ENCODE measurements at places on chromosomes 16 and 17.

DNA sequence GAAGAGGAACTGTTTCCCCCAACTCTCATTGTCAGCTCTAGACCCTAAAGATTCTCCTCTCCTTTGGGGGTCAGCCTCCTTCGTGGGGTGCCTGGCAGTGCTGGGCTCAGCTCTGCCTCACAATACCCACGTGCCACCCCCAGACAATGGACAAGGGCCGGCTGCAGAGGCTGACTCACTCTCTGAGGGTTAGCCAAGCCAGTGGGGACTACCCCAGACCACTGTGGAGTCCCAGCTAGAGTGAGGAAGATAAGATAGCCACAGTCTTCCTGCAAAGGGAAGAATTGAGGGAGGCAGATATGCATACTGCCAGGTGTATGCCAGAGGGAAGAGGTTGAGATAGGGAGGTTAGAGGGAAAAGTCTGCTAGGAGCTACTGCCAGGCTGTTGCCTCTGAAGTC lies 13.5 kb upstream of the MTMR4 start:
- DNase-seq = no peak

- no peak for DNase-seq
These were observed 597.7 kb downstream of the TMEM114 start for GRCh38 chr16:7992616-7993015.

DNA sequence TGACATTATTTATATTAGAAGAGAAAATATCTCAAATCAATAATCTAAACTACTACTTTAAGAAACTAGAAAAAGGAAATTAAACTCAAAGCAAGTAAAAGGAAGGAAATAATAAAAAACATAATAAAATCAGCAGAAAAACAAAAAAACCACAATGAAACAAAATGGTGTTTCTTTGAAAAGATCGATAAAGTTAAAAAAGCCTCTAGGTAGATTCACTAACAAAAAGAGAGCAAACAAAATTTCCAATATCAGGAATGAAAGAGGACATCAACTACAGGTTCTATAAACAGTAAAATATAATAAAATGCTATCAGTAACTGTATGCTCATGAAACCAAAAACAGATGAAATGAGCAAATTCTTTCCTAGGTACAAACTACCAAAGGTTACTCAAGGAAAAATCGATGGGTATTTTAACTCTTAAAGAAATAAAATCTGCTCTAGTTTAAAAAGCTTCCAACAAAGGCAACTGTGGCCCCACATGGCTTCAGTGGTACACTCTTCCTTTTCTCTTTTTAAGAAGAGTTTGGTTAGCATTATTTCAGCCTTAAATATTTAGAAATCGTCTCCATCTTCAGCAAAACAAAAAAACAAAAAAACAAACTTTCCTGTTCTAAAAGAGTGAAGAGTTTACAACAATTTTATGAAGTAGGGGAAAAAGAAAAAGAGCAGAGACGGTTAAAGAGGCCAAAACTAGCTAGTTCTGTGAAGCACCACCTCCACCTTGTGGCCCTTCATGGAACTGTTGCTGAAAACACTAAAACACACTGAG lies 102.2 kb downstream of the TRIM37 start:
- peak; percentile 6 for DNase-seq

GRCh38 chr16:1729445-1729844 lies 23.4 kb downstream of the MAPK8IP3 start:
- DNase-seq = no peak

DNA sequence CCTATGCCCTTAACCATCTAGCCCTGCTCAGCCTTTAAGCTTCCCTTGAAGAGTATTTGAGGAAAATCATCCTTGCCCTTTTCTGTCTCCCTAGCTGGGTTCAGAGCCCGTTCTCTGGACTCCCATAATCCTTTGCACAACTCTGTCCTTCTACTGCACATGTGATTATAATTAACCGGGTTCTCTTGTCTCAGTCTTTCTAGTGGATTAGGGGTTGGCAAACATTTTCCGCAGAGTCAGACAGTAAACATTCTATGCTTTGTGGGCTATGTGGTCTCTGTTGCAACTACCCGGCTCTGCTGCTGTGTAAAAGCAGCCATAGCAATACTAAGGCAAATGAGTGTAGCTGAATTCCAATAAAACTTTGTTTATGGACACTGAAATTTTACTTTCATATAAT lies 80.0 kb downstream of the CDRT15 start:
- DNase-seq = no peak

DNA sequence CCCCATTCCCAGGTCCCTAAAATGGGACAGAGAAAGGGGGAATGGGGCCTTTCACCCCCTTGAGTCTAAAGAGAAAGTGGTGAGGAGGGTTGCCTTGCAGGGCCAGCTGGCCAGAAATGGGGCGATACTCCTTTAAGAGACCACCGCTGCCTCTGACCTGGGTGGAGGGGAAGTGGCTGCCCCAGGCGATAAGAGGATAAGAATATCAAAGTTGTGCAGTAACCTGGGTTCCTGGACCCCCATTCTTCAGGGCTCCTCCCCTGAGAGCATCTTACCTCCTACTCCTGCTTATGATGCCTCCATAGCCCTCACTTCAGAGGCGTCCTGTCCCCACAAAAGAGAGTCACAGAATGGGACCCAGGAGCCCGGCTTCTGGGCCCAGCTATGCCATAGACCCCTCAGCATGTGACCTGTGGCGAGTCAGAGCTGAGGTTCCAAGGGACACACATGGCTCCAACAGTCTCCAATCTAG lies 5.2 kb upstream of the TSPOAP1 start:
- no peak for DNase-seq

DNA sequence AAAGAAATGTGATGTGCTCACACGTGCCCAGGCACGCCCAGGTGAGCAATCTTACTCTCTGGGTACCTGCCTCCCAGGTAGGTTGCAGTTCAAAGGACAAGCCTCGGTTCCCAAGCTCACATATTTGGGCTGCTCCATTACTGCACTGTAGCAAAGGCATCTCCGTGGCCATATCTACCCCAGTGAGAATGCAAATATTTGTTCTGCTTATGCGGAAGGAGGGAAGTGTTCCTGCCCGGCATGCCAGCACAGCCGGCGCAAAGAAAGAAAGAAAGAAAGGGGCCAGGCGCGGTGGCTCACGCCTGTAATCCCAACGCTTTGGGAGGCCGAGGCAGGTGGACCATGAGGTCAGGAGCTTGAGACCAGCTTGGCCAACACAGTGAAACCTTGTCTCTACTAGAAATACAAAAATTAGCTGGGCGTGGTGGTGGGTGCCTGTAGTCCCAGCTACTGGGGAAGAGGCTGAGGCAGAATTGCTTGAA lies 30.7 kb downstream of the SLC43A2 start:
- no peak for DNase-seq

GRCh38 chr17:28500712-28501379 lies 5.3 kb upstream of the FOXN1 start:
- DNase-seq = no peak

DNA sequence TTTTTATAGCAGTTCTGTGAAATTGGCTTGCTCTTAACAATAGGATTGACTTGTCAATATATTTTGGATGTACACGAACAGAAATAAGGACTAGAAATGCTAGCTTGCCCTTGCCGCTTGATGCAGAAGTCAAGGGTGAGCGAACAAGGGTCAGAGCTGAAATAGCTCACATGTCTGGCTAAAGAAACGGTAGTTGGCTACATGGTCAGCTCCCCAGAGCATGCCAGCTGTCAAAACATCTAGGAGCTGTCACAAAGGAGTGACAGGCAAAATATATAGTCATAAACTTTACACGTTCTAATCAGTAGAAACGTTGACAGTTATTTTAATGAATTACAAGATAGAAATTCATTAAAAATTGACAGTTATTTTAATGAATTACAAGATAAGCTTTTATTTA lies 2.9 kb upstream of the MEIOB start:
- no peak for DNase-seq

DNA sequence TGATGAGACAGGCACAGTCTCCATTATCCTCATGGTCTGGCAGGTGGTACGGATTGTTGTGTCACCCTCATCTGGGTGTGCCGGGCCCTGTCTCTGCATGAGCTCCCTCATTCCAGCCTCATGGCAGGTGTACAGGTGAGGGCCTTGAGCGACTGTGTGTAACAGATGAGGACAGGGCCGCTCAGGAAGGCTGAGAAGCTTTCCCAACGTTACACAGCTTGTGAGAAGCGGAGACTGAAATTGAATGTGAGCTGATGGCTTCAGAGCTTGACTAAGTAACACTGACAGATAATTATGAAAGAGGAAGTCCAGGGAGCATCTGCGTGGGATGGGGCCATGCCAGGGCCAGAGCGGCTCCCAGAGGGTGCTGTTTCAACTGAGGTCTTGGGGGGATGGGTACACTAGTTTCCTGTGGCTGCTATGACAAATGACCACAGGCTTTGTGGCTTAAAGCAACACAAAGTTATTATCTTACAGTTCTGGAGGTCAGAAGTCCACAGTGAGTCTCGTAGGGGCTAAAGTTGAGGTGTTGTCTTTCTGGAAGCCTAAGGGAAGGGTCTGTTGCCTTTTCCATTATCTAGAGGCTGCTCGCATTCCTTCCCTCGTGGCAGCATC lies 36.7 kb downstream of the CMIP start:
- DNase-seq = no peak

DNA sequence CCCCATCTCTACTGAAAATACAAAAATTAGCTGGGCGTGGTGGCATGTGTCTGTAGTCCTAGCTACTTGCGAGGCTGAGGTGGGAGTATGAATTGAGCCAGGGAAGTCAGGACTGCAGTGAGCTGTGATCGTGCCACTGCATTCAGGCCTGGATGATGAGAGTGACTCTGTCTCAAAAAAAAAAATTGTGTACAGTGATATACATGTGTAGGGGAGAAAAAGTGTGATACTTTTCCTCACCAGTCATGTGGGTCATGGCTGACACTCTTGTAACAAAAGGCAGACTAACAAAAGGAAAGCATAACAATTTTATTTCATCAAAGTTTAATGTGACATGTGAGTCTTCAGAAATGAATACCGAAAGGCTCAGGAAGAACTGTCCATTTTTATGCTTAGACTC lies 2.0 kb upstream of the ABCC12 start:
- no peak for DNase-seq

- DNase-seq = no peak
These were observed 22.2 kb upstream of the CDH15 start for GRCh38 chr16:89149386-89149785.

DNA sequence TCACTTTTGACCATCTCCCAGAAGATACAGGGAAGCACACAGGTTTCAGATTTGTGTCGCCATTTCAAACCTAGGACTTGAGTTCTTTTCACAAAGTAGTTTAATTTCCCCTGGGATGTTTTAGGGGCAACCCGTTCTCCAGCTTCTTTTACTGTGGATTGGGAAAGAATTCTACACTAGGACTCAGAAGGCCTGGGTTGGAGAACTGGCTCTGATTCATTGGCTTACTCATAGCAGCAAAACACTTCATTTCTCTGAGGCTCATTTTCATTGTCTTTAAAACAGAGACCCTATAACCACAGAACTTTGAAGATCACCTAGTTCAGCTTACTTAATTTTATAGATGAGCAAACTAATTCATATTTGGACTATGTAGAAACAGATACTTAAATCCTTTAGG lies 175.9 kb upstream of the SALL1 start:
- no peak for DNase-seq

DNA sequence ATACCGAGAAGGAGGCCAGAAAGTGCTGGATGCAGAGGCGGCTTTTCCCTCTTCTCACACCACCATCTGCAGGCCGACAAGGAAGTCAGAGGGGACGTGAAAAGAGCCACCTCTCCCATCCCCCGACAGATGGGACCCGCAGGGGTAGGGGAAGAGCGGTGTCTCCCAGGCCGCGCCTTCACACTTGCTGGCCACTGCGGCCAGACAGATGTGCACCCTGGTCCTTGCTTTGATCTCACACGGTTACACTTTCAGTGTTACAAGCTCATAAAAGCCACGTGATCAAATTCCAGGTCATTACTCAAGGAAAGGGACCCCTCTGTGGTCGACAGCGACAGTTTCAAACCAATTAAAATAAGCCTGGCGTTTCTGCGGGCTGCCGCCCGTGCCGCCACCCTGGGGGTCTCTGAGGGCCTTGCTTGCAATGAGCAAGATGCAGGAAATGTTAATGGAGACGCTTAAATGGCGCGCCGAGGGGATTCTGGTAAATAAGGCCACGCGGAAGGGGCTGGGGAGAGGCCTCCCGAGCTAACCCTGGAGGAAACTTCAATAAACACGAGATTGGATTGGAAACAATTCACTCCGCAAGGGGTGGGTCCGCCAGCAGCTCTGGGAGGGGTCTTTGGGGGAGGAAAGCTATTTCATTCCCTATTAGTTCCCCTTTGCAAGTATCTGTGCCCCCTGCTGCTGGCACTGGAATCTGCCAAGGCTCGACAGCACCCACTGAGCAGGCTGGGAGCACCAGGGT lies 240.9 kb downstream of the ENGASE start:
- no peak for DNase-seq

DNA sequence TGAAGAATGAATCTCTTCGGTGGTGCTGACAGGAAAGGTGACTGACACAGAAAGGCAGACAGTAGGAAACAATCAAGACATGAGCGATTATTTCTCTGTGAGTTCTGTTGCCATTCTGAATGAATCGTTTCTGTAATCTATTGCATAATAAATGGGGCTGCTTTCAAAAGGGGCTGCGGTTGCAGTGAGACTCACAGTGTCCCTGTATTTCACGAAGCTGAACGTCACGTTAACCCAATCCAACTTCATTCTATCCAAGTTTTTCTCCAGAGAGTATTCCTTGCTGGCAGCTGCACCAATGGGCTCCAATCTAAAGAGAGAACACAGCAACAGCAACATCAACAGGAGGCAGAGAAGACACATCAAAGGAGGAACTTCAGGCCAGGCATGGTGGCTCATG lies 75.4 kb downstream of the DNAH3 start:
- DNase-seq = no peak

DNA sequence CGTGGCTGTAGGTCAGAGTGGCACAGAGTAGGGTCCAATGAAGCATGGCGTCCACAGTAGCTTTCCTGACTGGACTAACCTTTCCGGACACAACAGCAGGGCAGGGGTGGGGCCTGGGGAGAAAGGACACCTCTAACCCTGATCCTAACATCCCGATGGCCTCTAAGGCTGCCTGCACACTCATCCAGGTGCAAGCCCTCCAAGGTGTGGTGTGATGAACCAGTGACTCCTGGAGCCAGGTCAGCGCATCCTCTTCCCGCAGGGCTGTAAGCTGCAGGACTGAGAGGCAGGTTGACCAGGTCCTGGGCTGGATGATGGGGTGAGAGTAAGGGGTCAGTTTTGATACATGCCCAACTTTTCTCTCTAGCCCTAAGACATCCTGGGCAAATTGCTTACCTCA lies 3.1 kb upstream of the ERBB2 start:
- no peak for DNase-seq

GRCh38 chr16:67561501-67561823 lies 864 bp upstream of the CTCF start:
- no peak for DNase-seq

DNA sequence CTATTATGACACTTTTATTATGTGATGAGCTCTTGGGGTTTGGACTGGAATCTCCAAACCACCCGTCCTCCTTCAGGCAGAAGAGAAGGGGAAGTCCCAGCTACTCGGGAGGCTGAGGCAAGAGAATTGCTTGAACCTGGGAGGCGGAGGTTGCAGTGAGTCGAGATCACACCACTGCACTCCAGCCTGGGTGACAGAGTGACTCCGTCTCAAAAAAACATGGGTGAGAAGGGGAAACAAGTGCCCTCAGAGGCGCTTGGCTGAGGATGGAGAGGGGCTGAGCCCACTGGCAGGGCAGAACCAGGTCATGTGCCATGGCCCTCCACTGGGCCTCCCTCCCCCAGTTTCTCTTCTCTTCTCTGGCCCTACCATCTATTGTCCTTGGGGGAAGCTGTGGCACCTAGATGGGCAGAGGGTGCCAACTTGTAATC lies 120.9 kb upstream of the SMURF2 start:
- DNase-seq = no peak

Measured in DMS79 (cell line).